ENCODE measurements at places on chromosomes 7 and 10.

DNA sequence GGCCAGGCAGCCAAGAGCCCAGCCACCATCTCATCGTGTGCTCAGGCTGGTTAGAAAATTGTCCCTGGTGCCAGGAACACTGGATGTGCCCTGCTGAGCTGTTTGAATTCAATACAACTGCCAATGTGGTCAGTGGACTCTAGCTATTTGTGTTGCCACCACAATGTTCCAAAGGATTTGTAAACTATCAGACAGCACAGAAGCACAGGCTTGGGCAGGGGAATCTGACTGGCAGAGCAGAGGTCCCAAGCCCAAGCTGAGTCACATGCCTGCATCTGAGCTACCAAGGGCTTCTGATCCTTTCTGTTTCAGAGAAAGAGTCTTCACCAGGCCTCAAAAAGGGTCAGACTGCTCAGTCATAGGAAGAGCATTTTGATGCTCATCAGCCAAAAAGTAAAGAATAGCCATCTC lies 232.1 kb upstream of the SEMA3C start:
- DNase-seq = no peak

DNA sequence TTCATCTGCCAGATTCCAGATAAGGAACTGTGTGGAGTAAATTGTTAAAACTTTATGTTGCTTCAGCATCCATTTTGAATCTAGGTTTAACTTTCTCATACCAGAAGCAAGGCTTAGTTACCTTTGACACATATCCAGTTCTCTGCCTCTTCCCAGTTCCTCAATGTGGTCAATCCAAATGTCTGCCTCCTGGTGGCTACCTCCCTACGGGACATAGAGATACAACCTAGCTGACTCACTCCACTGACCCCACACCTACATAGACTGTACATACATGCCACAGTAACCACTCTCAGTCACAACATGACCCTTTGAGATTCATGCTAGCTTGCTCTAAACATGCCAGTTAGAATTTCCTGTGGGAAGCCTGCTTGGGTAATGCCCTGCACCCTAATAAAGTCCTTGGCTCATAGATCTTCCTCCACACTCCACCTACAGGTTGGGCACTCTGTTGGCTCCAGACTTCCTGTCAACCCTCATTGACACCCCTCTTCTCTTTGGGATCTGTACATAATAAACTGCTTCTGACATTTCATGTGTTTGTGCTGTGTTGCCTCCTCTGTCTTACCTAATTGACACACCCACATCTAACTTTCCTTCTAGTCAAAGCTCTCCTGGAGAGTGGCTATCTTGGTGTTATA lies 278.1 kb downstream of the HTR7 start:
- DNase-seq = no peak

GRCh38 chr10:95425592-95426465 lies 135.0 kb upstream of the PDLIM1 start:
- DNase-seq = no peak

GRCh38 chr7:148084138-148084537 lies 506.4 kb upstream of the C7orf33 start:
- no peak for DNase-seq

DNA sequence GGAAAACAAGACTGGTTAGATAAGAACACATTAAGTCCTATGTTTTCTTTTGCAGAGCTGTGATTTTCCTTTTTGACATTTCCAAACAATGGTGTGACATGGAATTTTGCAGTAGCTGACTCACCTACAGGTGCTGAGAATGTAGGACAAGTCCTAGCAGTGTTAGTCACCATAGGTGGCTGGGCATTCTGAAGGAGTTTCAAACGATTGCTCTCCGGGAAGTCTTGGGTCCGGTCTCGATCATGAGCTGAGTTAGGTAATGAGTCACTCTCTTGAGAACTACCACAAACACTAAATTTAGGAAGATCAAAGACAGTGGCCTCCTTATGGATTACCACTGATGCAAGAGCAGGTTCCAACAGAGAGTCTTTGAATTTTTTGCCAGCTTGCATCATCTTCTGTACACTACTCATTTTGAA lies 3.6 kb downstream of the FIGNL1 start:
- DNase-seq = no peak

GRCh38 chr10:43703286-43703685 lies 54.6 kb upstream of the ZNF32 start:
- no peak for DNase-seq

DNA sequence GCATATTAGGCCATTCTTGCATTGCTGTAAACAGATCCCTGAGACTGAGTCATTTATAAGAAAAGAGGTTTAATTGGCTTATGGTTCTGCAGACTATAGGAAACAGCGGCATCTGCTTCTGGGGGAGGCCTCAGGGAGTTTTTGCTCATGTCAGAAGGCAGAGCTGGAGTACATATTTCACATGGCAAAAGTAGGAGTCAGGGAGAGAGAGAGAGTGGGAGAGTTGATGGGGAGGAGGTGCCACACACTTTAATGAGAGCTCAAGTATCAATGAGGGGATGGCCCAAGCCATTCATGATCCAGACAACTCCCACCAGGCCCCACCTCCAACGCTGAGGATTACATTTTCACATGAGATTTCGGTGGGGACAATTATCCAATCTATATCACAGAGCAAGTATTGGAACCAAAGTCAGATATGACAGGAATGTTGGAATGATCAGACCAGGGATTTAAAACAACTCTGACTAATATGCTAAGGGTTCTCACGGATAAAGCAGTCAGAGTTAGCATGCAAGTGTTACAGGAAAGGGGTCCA lies 795.3 kb upstream of the CELF2 start:
- DNase-seq = no peak

GRCh38 chr10:114526126-114526503 lies 121.8 kb upstream of the AFAP1L2 start:
- no peak for DNase-seq

DNA sequence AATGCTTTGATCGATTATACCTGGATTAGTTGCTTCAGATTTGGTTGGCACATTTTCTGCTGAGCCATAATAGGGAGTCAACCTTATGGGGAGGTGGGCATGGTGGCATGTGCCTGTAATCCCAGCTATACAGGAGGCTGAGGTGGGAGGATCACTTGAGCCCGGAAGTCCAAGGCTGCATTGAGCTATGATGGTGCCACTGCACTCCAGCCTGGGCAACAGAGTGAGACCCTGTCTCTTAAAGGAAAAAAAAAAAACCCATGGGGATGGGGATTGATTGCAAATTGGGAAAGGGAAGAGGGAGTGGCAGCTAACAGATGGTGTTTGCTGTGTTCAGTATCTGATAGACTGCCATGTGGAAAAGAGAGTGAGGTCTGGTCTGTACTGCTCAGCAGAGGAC lies 11.1 kb downstream of the STK17A start:
- no peak for DNase-seq

Measured in stimulated activated CD4-positive, alpha-beta T cell treated with anti-CD3 and anti-CD28 coated beads, Interleukin-15, amount 100 ng/mL, for 1 hour (primary cell).